ENCODE measurements at places on chromosomes 5 and 9.

DNA sequence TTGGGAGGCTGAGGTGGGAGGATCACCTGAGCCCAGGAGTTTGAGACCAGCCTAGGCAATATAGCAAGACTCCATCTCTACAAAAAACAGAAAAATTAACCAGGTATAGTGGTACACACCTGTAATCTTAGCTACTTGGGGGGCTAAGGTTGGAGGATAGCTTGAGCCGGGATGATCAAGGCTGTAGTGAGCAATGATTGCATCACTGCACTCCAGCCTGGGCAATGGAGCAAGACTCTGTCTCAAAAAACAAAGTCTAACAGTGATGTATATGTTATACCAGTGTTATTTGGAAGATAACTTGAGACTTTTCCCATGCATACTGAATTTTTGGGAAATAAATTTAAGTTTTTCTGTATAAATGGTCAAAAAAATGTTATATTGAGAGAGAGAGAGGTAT, 146.3 kb downstream of the ZCCHC7 start:
- DNase-seq, result no peak

GRCh38 chr5:169950333-169950732, 30.0 kb downstream of the INSYN2B start:
- no peak for DNase-seq

GRCh38 chr5:54387659-54388232, 67.8 kb upstream of the HSPB3 start:
- DNase-seq, result peak; percentile 47

- no peak for DNase-seq
Observed at GRCh38 chr5:67119010-67119409, 77.6 kb downstream of the CD180 start.

GRCh38 chr9:124652615-124653393, 118.3 kb downstream of the NR6A1 start:
- DNase-seq, result peak; percentile 56

DNA sequence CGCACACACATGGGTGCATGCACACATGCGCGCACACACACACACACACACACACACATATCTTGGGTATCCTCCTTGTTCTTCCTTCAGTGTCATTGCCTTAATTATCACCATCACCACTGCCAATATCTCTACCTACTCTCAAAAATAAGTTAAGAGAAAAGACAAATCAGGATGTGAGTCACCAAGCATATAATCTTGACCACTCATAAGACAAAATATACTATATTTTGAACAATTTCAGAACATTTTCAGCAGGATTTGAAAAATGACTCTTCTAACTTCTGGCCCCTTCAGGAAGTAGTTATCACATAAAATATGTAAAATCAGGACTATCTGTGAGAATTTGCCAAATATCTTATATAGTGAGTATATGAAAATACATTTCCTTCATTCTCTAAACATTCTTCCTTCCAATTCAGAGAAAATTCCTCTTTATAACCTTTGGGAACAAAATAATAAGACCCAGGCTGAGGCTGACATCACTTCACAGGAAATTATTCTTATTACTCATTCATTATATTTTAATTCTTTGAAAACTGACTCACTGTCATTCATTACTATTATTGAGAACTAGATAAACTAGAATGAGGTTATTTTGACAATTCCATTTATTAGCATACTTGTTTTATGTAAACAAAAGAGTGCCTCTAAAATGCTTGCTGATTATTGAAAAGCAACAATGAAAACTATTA, 772.0 kb upstream of the ACO1 start:
- no peak for DNase-seq

- DNase-seq, result no peak
Observed at GRCh38 chr5:171823269-171823668, 37.7 kb downstream of the SMIM23 start.

- DNase-seq, result no peak
Observed at GRCh38 chr5:151351671-151352070, 4.3 kb upstream of the SLC36A2 start.

DNA sequence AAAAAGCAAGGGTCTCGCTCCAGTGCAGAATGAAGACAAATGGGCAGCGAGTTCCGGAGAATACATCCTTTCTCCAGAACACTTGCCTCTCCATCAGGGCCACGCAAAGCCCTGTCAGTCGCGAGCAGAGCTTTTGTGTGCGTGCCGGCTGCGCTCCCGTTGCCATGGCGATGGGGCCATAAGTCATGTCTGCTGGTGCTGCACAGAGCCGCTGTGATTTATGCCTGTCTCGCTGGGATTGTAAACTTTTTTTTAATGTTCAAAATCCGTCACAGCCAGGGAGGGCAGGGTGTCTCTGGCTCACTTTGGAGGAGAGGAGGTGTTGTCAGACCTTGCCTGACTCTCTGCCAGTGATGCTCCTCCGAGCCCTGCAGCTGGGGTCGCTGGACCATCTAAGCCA, 272.7 kb downstream of the TRIM32 start:
- no peak for DNase-seq

DNA sequence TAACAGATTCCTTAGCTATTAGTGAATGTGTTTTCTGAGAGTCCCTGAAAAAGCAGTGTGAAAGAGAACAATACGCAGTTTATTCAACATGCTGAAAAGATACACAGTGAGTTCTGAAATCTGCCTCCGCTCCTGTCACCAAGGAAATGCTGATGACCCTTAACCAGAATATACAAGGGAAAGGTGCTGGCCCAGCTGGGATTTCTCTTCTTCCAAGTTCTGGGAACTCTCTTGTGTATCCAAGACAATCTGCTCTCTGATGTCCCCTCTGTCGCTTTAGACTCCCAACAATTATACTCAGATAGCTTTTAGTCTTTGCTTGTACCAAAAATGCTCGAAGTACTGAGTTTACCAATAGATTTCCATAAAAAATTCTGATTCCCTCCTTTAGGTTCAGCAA, 214.9 kb downstream of the TMEM167A start:
- no peak for DNase-seq

All from myocyte (in vitro differentiated cells).